ENCODE measurements at places on chromosomes 5 and 9.

- no peak for DNase-seq
These were observed 294.1 kb downstream of the FANCC start for GRCh38 chr9:95023217-95024003.

DNA sequence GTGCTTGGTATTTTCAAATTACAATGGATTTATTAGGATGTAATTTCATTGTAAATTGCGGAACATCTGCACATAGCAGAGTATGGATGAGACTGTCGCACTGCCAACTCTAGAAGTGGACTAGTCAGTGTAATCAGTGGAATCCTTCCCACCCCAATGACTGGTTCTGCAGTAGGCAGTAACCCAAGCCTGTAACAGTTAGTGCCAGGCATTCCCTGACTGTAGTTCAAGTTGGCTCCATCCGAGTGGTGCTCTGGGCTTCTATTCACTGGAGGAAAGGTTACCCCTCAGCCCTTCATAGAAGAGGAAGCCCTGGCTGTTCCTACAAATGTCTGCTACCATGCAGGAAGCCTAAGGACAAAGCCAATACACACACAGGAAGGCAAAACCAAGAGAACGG lies 23.2 kb downstream of the AK3 start:
- no peak for DNase-seq

DNA sequence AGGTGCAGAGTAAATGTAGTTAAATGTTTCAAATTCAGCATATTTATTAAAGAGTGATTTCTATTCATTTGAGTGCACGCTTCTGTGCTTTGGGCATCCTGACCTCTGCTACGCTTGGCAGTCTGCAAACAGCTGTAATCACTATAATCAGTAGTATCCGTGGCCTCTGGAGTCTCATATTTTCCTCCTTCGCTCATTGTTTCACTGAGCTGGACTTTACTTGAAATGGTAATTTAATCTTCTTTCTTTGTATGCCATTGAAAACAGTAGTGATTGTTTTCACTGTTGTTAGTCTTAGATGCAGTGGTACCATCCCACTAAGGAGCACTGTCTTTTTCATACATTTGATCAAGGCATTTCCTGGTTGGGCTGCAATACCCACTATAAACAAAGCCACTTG lies 43.5 kb upstream of the CAVIN4 start:
- no peak for DNase-seq

DNA sequence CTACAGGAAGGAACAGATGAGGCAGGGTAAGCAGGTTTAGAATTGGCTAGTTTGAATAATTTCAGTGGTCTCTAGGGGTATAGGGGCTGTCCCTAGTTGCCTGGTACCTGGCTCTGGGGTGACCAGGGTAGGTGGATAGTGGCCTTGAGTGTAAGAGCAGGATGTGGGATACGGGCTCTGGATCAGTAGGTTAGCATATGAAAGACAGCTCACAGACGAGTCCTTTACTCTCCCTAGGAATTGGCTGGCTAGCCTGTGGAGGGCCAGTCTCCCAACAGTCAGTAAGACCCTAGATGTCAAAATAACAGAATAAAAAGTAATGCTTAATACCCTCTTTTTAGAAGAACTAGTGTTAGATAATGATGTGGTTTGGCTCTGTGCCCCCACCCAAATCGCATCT lies 16.6 kb upstream of the C9orf152 start:
- DNase-seq = no peak

DNA sequence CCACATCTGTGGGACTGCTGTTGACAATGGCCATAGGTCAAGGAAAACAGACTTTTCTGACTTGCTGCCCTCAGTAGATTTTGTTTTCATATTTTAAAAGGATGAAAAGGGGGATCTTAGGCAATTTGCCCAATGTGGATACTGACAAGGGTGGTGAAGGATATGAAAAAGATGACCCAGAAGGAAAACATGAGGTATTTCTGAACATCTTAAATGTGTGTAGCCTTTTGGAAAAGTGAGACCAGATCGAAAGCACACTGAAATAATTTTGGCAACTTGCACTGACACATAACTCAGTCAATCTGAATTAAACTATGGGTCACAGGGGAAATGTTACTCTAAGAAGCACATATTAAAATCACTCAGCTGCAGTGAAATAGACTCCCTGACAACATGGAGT lies 1793.0 kb upstream of the ACO1 start:
- DNase-seq = no peak

DNA sequence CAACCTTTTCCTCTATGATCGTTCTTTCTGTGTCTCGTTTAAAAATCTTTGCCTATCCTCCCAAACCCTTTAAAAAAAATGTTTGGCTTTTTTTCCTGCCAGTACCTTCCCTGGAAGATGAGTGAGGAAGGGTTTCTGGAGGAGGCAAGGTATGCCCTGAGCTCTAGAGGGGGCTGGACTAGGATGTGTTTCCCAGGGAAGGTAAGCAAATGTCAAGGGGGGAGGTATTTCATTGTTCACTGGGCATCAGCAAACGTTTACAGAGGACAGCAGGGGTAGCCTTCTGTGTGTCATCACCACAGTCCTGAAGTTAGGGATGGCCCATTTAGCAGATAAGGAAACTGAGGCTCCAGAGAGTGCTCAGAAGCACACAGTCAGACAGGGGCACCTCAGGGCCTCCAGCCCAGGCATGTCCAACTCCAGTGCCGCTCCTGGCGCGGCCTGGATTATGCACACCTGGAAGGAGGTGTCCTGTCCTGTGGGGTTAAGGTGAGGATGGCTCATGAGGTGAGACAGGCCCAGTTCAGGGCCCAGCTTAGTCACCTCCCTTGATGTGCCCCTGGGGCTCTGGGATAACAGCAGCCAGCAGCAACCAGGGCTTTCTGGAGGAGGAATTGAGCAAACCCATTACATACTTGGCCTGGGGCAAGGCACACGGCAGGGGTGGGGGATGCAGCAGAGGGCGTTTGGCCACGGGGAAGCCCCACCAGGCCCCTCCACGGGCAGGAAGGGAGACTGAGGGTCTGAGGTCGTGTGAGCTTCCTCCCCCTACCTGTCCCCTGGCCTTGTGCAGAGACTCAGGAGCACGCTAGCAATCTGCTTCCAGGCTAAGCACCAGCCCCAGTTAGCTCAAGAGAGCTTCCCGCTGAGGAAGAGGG lies 100.3 kb upstream of the LMX1B start:
- DNase-seq = no peak

GRCh38 chr5:170638454-170639220 lies 134.8 kb downstream of the KCNIP1 start:
- peak; percentile 30 for DNase-seq

DNA sequence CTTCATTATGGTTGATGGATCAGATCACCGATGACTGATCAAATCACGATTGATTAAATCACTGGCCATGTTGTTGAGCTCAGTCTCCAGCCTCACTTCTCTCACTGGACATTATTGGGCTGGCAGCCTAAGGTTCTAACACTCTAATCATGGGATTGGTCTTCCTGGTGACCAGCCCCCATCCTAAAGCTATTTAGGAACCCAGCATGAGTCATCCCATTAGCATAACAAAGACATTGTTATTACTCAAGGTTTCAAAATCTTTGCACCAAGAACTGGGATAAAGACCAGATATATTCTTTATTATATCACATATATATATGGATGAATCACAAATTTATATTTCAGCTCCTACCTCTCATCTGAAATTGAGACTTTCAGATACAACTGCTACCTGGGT lies 272.1 kb upstream of the IL12B start:
- DNase-seq = no peak

- no peak for DNase-seq
These were observed 40.2 kb upstream of the TRIM32 start for GRCh38 chr9:116646661-116647514.

GRCh38 chr5:143055596-143056338 lies 285.6 kb downstream of the ARHGAP26 start:
- DNase-seq = no peak

- DNase-seq = no peak
These were observed 19.8 kb upstream of the CARTPT start for GRCh38 chr5:71699233-71699632.

- DNase-seq = no peak
These were observed 53.9 kb upstream of the KCNN2 start for GRCh38 chr5:114308017-114308416.

DNA sequence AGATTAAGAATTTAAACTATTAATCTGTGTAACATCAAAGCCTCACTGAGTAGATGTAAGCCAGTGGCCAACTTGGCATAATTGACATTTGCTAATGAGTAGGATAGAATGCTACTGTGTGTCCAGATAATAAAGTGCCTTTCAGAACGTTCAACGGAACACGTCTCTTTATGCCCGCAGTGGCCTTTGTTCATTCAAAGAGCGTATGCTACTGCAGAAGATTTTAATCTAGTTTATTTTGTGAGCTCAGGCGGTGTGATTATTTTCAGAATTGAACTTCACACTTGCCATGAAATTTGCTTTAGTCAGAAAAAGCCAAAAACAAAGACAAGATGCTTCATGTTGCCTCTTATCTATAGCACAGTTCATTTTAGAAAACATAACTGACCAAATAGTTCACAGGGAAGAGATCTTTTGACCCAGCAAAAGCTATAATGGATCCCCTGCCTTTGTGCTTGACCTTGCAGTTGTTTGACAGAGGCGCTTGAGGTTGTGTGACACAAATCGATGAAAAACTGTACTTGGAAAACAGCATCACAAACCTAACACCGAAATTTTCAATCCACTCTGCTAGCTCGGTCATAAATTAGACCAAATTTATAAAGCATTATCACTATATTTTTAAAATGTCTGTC lies 530.9 kb upstream of the TYRP1 start:
- DNase-seq = no peak

- no peak for DNase-seq
These were observed 8.6 kb upstream of the CARD9 start for GRCh38 chr9:136381966-136382513.

DNA sequence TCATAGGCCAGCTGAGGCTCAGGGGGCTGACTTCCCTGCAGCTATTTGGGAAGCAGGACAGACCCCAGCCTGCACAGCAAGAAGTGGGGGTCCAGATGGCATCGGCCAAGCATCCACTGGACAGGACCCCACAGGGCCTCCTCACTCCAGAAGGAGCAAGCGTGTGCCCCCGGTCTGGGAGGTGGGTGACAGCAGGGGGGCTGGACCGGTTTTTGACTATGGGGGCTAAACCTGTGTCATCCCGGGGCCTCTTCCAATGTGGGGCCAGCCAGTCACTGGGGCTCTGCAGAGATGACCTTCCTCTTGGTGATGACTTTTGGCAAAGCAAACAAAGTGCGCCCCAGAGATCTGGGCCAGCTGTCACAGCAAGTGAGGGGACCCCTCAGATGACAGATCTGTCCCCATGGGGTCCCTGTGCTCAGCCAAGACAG lies 163.9 kb downstream of the OLFM1 start:
- no peak for DNase-seq

DNA sequence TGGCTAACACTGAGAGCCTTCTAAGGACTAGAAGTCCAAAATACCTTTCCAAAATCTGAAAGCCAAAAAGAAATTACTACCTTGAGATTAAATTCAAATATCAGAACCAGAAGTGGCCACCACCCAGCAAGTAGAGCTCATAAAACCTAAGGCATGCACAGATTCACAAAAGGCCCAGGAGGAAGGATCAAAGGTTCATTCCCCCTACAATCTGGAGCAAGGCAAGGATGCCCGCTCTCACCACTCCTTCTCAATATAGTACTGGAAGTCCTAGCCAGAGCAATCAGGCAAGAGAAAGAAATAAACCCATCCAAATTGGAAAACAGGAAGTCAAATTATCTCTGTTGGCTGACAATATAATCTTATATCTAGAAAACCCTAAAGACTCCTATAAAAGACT lies 6.0 kb downstream of the RASEF start:
- DNase-seq = no peak

DNA sequence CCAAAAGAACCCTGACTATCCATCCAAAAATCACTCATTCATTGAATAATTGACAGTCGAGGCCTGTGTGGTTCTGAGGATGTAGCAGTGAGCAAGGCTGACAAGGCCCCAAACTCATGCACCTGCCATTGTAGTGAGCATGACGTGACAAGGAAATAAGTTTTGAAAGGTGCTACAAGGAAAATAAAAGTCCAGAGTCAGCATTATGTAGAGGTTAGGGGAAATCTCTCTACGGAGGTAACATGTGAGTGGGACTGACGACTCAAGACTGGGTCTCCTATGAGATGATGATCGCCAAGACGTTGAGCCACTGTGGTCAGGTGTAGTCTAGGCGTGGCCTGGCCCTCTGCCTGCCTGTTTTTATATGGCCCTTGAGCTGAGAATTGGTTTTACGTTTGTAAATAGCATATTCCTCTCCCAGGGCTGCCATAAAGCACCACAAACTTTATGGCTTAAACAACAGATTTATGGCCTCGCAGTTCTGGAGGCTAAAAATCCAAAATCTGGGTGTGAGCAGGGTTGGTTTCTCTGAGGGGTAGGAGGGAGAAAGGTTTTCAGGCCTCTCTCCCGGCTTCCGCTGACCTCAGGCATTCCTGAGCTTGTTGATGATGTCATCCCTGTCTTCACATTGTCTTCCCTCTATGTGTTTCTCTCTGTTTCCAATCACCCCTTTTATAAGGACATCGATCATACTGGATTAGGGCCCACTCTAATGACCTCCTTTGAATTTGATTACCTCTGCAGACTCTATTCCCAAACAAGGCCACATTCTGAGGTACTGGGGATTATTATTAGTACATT lies 206.4 kb upstream of the EGFLAM start:
- no peak for DNase-seq

DNA sequence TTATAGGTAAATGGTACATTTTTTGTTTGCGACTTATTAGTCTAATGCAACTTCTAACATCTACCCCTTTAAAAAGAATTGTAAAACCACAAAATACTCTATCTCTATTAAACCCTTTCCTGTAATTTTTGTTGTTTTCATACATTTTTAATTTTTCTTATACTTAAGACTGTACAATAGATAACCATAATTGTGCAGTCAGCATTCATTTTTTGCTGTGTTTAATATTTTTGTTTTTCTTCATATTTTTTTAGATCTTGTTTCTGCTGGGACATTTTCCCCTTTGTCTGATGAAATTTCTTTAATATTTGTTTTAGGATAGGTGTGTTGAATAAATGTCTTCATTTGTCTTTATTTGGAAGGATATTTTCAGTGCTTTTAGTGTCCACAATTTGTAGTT lies 19.9 kb downstream of the OR1J1 start:
- DNase-seq = no peak

GRCh38 chr5:150759334-150759583 lies 442 bp upstream of the DCTN4 start:
- DNase-seq = no peak

GRCh38 chr5:15525703-15526275 lies 25.8 kb downstream of the FBXL7 start:
- no peak for DNase-seq

GRCh38 chr9:135811801-135812200 lies 95.5 kb downstream of the CAMSAP1 start:
- peak; percentile 93 for DNase-seq
